ENCODE measurements at places on chromosomes 1 and 21.

- DNase-seq, result no peak
These were observed 40.9 kb downstream of the STX6 start for GRCh38 chr1:180981596-180982387.

- DNase-seq, result no peak
These were observed 77.1 kb downstream of the PGBD5 start for GRCh38 chr1:230349020-230349393.

DNA sequence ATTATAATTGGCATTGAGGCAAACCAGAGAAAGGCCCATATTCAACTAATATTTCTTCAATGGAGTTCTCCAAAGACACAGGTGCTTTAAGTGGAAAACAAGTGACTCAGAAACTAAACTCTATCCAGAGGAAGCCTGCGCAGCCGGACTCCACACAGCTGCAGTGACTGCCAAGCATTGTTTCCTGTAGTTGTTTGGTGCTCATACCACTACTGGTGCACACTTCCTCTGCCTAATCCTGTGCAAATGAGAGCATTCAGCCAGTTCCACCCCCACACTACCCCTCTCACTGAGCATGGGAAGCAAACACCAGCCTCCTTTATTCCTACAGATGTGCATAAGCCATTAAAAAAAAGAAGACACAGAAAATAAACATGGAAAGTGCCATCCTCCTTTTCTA, 102.9 kb downstream of the VAV3 start:
- DNase-seq, result no peak

GRCh38 chr1:97382206-97382605, 538.6 kb downstream of the DPYD start:
- no peak for DNase-seq

GRCh38 chr1:185774394-185774793, 40.2 kb downstream of the HMCN1 start:
- no peak for DNase-seq

GRCh38 chr1:4851385-4852065, 197.1 kb downstream of the AJAP1 start:
- DNase-seq, result no peak

DNA sequence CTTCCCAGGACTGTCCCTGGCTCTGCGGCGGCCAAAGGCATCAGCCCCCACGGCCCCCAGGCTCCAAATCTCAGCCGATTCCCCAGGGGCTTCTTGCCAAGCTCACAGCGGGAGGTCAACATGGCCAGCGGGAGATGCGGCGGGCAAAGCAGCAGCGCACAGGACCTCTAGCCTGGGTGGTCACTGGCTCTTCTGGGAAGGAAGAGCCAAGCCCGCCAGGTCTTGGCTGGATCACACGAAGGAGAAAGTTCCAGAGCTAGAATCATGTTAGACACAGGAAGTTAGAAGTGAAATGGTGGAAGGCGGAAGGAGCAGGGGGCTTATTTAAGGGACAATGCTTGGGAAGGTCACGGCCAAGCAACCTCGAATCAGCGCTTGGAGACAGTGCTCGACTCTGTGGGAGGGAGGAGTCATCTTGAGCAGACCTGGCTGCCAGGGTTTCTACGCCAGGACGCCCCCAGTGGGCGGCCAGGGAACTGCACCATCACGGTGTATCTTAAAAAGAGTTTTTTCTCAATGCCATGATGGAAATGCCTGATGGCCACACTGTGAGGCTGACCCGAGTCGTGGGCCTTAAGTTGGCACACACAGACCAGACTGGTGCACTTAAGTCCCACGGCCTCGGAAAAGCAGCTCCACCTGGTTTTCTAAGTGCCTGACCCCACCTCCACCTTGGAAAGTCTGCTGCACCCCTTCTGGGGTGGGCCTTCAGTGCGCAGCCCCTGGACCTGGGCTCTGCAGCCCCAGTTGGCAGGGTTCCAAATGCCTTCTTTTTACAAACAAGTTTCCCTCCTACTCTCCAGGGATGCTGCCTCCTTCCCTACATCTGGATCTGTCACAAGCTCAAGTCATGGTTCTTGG, 29.3 kb downstream of the SLC66A1 start:
- DNase-seq, result peak; percentile 67

- no peak for DNase-seq
These were observed 275.8 kb downstream of the KCTD3 start for GRCh38 chr1:215842905-215843304.

GRCh38 chr1:220407191-220407590, 120.7 kb upstream of the MARK1 start:
- no peak for DNase-seq

- DNase-seq, result peak; percentile 29
These were observed 268.2 kb upstream of the NR5A2 start for GRCh38 chr1:199759268-199759730.

DNA sequence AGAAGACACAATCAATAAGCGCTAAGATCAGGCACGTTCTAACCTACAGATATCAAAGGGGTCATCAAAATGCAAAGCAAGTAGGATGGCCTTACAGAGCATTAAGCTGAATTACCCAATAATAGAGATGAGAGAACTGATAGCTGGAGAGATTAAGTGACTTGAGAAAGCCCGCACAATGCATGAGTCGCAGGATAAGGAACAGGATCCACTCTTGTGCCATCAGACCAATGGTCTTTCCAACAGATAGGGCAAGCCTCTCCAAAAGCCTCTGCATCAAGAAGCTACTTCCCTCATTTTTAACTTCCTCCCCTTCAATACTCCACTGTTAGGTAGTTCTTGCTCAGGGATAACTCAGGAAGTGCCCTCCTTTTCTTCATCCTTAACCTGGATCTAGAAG, 2.6 kb downstream of the CHML start:
- no peak for DNase-seq

DNA sequence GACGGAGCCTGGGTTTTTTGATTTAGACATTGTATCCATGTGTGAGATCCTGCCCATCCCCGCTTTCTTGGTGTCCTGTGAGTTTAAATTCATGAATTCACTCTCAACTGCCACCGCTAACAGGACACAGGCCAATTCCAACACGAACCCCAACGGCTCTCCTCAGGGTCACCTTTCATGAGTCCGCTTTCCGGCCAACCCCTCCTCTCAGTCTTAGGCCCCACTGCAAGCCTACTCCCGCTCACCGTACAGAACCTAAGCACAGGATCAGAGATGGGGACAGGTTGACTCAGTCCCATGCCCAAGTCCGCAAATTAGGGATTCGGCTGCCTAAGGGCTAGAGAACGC, 238 bp upstream of the SCP2 start:
- DNase-seq, result no peak

DNA sequence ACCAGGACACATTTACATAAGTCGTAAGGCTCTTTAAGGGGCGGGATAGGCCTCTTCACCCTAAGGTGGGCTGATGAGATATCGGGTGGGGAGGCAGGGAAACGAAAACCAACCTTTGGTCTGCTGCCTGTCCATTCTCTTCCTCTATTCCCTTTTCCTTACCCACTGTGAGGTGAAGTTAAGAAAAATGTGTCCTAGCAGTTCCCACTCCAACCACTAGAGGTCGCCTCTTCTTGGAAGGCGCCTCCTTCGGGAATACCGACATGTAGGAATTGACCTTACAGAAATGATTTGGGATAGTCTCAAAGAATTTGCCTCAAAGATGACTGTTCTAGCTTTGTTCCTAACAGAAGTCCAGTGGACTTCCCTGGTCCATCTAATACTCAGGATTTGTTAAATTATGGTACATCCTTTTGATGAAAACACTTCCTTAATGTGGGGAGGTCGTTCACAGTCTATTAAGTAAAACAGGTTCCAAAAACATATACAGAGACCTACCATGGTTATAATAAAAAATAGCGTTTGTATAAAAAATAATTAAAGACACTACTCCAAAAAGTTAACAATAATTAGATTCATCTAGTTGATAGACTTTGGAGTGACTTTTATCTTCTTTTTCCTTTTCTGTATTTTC, 14.1 kb downstream of the AZIN2 start:
- peak; percentile 67 for DNase-seq

- no peak for DNase-seq
These were observed 1.8 kb upstream of the TFF2 start for GRCh38 chr21:42352441-42353095.

DNA sequence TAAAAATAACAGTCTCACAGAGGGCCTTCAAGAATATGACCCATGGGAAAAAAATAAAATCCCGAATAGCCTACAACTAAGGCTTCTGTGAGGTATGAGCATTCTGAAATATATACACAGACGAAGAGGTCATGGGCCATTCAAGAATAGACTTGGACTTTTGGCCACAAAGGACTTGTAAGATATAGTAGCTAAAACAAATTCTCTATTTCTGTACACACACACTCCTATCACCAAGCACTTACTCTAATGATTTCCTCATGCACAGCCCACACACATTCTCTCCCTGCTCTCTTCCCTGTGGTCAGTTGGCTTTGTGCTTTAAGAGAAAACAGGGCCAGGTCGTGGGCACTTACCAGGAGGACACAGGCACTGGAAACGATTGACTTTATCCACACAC, 69.7 kb upstream of the ADAM30 start:
- no peak for DNase-seq

GRCh38 chr1:160830321-160831153, 32.1 kb downstream of the CD244 start:
- no peak for DNase-seq

- no peak for DNase-seq
These were observed 25.0 kb upstream of the BCL9 start for GRCh38 chr1:147516157-147516917.

DNA sequence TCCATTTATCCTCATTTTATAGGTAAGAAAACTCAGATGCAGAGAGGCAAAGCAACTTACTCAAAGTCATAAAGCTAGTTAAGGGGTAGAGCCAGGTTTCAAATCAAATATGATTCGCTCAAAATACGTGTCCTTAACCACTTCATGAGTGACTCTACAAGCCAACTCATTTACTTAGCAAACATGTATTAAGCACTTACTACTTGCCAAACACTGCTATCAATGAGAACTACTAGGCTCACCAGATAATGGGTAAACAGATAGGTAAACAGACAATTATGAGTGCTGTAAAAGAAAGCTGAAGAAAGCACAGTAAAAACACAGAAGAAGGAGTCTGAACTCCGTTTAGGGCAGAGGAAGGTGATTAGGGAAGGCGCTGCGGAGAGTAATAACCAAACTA, 65.9 kb downstream of the WDR64 start:
- DNase-seq, result no peak

DNA sequence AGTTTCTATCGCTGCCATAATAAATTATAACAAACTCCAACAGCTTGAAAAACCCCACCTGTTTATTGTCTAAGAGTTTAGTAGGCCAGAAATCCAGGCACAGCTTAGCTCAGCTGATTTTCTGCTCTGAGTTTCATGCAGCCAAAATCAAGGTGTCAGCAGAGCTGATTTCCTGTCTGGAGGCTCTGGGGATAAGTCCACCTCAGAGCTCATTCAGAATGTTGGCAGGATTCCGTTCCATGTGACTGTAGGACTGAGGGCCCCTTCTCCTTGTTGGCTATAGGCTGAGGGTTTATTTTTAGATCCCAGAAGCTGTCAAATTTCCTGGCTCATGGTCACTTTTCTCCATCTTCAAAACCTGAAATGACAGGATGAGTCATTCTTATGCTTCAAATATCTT, 91.6 kb upstream of the CHODL start:
- DNase-seq, result no peak

- DNase-seq, result no peak
These were observed 144.2 kb downstream of the DHRS3 start for GRCh38 chr1:12473596-12474362.

- DNase-seq, result no peak
These were observed 9.4 kb downstream of the OR6K3 start for GRCh38 chr1:158711098-158711497.
